ENCODE measurements at places on chromosomes 16 and 17.
A peak's percentile ranks its signal among the peaks of the same experiment; 100 is the strongest.

GRCh38 chr17:43720311-43721060, 38.1 kb downstream of the SOST start:
- DNase-seq, result peak; percentile 45

DNA sequence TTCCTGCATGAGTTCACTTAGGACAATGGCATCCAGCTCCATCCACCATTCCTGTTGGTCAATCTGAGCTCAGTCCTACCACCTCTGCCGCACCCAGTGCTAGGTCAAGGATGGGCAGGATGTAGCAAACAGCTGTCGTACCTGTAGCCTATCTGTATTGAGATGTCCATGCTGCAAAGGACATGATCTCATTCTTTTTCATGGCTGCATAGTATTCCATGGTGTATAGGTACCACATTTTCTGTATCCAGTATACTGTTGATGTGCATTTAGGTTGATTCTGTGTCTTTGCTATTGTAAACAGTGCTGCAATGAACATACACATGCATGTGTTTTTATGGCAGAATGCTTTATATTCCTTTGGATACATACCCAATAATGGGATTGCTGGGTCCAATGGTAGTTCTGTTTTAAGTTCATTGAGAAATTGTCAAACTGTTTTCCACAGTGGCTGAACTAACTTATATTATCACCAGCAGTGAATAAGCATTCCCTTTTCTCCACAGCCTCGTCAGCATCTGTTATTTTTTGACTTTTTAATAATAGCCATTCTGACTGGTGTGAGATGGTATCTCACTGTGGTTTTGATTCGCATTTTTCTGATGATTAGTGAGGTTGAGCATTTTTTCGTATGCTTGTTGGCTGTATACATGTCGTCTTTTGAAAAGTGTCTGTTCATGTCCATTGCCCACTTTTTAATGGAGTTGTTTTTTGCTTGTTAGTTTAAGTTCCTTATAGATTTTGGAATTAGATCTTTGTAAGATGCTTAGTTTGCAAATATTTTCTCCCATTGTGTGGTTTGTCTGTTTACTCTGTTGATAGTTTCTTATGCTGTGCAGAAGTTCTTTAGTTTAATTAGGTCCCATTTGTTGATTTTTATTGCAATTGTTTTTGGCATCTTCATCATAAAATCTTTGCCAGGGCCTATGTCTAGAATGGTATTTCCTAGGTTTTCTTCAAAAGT, 7.2 kb upstream of the MRTFB start:
- DNase-seq, result no peak

- no peak for DNase-seq
Observed at GRCh38 chr17:37848690-37849616, 75.3 kb upstream of the TBC1D3K start.

- no peak for DNase-seq
Observed at GRCh38 chr17:57424777-57425188, 168.5 kb downstream of the MSI2 start.

- DNase-seq, result no peak
Observed at GRCh38 chr16:35308674-35309073, 1849.3 kb downstream of the TP53TG3F start.

- DNase-seq, result no peak
Observed at GRCh38 chr16:74608944-74609343, 2.0 kb upstream of the GLG1 start.

DNA sequence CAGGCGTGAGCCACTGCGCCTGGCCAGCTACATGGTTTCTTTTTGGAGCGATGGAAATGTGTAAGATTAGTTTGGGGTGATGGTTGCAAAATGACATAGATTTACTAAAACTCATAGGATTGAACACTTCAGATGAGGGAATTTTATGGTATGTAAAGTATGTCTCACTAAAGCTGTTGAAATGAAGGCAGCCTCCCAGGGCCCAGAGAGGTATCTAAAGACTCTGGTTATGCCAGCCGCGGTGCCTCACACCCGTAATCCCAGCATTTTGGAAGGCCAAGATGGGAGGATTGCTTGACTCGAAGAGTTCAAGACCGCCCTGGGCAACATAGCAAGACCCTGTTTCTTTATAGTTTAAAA, 254.9 kb downstream of the PARN start:
- no peak for DNase-seq

GRCh38 chr16:31179219-31179746, 656 bp upstream of the FUS start:
- DNase-seq, result no peak

GRCh38 chr17:40540448-40540847, 24.8 kb downstream of the CCR7 start:
- DNase-seq, result no peak

GRCh38 chr16:5354645-5355044, 257.1 kb upstream of the EEF2KMT start:
- peak; percentile 89 for DNase-seq

DNA sequence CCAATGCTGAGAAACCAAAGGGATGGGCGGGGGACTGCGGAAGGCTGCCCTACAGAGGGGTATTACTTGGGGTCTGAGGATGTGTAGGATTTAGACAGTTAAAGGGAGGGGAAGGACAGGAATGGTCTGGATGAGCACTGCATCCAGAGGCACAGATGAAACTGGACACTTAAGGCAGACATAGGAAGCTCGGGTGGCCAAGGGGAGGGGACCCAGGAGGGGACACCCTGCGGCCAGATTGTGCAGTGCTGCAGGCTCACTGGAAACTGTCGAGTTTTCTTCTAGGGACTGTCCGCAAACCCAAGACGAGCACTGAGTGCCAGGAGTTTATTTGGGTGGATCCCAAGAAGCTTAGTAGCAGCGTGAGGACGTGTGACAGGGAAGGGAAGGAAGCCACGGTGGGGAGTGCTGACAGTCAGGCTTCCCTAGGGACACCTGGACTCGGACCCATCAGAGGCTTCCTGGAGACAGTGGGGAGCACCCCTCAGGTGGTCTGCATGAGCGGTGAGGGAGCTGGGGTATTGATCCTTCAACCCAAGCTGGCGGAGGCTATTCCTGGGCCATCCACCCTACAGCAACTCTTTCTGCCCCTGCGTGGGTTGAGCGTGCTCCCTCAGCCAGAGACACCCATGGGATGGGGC, 278.7 kb downstream of the FOXL1 start:
- no peak for DNase-seq

DNA sequence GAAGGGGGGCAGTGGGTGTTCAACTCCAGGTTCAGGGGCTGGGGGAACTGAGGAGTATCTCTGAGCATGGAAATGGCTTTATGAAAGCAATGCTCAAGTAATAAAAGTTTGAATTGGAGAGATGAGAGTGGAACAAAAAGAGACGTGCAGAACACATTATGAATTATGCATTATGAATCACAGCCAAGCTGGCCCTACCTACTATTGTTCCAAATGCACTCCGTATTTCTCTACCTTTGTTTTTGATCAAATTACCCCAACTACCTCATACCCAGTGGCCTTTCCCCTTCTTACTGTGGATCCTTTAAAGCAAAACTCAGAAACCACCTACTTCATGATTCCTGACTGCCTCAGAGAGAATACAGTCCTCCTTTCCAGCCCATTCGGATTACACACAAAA, 38.1 kb downstream of the TEKT3 start:
- no peak for DNase-seq

DNA sequence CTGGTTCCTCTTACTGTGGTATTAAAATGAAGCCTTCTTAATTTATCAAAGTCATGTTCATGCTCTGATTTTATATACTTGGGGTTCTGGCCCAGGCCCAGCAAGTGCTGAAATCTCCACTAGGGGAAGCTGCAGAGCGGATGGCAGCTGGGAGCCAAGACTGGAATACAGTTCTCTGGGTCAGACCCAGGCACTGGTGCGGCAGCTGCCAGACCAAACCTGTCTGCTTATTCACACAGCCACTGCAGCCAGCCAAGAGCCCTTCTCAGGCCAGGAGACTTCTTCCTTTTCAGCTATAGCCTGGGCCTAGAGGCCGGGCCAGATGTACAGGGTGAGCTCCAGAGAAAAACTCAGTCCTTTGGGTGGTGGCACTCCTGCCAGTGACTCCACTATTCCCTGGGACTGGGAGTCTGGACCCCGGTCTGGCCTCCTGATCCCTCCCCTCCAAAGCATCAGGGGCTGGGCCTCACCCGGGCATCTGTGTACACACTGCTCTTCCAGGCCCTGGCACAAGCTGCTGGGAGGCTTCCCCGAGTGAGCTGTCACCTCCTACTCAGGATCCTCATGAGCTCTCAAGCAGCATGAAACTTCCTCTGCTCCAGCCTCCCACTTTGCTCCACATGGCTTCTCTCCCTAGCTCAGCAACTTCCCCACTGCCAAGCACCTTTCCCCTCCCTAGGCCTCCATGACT, 24.4 kb downstream of the ATP6V0D1 start:
- no peak for DNase-seq

DNA sequence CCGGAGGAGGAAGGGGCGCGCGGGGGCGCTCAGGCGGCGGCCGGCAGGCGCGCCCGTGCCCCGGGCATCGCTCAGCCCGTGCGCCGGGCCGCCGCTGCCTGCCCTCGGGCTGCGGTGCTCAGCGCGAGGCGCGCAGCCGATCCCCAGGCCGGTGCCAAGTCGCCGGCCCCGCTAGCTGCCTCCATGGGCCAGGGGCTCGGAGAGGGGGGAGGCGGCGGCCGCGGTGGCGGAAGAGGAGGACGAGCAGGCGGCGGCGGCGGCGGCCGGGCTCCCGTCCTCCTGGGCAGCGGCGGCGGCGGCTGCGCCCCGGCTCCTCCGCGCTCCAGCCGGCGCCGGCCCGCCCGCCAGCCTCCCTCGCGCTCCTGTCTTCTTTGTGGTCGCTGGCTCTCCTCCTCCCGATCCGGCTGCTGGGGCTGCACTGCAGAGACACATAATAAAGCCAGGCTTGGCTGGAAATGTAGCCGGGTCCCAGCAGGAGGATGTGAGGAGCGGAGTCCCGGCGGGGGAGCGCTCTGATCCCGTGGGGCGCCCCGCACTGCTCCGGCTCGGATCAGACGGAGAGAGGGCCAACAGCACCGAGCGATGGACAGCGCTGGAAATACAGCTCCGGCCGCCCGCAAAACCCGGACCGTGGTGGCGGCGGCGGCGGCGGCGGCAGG, 889 bp upstream of the ZNF423 start:
- DNase-seq, result peak; percentile 5

DNA sequence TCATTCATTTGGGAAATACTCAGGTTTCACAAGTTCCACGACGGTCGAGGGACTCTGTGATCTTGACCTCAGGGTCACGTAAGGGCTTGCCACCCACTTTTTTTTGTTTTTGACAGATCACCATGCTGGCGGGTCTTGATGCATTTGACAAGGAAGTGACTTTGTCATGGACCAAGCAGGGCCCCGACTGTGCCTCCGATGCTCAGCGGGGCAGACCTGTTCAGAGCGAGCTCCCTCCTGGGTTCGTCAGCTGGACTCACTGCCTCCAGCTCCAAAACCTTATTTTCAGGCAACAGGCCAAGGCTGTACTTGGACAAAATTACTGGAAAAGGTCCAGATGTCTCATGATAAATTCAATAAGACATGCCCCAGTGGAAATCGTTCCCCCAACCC, 9.0 kb upstream of the CLEC18A start:
- peak; percentile 36 for DNase-seq

Measured in DMS79 treated with DMSO at 0.1 percent for 48 hours (cell line).